CD4-positive, alpha-beta T cell treated with Interleukin-17A for 4 hours (primary cell): ENCODE measurements at places on chromosomes 16 and 17.

DNA sequence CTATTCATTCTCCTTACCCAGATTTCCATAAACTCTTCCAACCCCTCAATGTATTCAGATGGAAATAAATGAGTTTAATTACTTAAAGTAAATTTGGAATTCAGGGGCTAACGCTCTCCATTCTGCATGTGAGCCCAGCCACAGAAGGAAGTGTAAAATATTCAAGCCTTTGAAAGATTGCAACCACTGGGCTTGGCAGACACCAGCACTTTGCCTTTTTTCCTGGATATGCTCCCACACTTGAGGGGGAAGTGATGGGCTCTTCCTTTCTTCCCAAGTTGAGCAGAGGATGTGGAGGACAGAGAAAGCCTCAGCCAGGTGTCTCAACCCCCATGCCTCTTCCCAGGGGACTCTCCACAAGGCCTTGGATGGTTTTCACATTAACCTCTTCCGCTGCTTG lies 825.1 kb upstream of the EEF2KMT start:
- DNase-seq, result no peak

DNA sequence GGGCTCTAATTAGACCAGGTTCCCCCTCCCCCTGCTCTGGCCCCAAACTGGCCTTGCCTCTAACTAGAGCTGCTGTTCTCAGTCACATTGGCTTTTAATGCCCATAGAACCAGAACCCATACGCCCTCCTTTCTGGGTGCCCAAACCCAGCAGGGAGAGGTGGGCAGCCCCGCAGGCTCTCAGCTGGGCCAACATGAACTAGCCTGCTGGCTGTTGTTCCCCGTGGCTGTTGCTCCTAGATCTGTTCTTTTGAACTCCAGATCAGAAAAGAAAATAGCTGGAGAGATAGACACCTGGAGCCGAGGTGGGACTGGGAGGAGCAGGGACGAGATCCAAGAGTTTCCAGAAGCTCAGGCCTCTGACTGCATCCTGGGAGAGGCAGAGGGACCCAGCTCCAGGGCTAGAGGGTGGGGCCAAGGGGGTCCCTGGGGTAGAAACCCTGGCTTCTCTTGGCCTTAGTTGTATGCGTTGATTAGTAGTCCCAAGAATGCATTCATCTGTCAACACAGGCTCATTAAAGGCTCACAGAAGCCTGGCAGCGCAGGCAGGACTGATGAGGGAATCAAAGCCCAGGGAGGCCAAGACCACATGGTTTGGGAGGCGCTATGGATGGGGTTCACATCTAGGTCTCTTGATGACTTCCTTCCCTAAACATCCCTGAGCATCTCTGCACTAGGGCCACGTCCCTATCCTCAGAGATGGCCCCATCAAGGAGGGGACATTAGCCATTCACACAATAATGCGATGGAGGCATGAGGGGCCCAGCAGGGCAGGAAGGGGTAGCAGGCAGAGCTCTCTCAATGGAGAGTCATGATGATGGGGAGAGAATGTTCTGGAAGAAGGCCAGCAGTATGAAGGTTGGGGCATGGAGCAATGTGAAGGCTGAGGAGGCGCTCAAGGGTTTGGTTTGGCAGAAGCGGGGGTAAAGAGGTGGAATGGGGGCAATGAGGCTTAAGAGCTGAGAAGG lies 1.3 kb upstream of the CPSF4L start:
- DNase-seq, result no peak

- no peak for DNase-seq
Observed at GRCh38 chr17:4232168-4232813, 31.5 kb downstream of the ANKFY1 start.

DNA sequence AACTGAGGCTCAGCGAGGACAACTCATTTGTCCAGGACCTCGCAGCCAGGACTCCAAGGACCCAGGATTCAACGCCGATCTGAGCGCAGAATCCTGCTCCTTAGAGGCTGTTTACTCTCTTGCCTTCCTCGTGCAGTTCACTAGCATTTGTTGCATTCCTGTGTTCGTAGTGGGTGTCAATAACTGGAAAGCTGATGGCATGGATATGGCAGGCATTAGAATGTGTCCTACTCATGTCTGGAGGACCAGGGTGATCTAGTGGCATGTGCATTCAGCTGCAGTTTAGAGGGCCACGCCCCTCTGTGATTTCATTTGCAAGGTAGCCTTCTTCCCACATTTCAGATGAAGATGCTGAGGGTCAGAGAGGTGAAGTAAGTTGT lies 510 bp downstream of the CRISPLD2 start:
- no peak for DNase-seq

DNA sequence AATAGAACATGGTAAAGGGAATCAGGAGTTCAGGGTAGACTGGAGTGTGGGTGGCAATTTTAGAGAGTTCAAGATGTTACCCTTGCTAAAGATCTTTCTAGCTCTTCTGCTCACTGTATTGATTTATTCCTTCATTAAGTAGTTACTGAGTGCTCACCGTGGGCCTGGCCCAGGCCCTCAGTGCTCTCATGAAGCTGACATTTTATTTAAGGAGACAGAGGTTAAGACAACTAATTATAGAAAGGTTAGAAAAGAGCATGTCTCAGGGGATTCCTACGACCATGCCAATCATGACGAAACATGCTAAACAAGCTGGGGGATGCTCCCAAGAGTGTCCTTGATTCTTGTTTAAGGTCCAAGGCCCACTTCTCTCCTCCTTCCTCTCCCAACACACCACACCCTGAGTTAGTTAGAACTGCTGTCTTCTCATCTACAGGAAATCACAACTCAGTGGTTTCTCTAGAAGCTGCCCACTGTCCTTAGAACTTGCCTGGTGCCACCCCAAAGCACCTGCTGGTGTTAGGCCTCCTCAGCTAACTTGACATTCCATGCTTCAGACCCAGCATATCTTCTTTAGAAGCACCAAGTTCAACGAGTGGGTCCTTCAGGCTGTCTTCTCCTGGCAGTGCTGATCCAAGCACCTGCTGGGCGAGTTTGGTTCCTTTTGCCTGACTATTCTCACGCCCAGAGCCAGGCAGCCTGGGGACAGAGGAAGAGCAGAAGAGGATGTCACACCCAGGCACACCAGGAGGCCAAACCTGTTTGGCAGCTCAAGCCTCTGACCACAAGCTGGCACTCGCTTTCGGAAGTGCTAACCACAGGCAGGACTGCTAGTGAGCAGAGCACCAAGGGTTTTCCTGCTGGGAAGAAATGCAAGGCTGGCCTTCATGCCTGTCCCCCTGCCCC lies 79.0 kb downstream of the GAS7 start:
- DNase-seq, result no peak

DNA sequence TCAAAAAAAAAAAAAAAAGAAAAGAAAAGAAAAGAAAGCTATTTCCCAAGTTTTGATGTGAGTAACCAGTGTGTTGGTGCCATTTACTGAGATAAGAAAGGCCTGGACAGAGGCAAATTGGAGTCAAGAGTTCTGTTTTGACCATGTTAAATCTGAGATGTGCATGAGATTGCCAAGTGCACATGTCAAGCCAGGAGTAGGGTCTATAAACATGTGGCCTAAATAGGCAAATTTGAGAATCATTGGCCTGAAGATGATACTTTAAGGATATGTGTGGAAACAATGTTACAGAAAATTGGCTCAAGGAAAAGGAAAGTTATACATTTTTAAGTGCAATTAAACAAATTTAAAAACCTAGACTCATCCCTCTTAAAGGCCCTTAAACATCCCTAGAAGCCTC lies 15.3 kb upstream of the SMG1 start:
- no peak for DNase-seq

DNA sequence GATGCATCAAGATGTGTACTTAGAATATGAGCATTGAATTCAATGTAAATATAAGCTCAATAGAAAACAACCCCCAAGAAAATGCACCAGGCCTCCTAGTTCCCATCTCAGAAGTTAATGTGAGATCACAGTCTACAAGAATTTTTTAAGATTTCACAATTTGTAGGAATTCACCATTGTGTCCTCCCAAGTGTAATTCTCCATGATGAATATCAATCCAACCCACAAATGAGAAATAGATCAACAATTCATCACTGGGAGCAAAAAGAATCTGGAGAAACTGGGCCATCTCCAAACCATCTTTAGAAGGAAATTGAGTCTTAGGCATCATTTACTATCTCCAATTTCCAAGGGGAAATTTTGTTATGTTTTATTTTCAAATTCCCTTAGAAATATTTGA lies 310.5 kb upstream of the GOT2 start:
- DNase-seq, result no peak

DNA sequence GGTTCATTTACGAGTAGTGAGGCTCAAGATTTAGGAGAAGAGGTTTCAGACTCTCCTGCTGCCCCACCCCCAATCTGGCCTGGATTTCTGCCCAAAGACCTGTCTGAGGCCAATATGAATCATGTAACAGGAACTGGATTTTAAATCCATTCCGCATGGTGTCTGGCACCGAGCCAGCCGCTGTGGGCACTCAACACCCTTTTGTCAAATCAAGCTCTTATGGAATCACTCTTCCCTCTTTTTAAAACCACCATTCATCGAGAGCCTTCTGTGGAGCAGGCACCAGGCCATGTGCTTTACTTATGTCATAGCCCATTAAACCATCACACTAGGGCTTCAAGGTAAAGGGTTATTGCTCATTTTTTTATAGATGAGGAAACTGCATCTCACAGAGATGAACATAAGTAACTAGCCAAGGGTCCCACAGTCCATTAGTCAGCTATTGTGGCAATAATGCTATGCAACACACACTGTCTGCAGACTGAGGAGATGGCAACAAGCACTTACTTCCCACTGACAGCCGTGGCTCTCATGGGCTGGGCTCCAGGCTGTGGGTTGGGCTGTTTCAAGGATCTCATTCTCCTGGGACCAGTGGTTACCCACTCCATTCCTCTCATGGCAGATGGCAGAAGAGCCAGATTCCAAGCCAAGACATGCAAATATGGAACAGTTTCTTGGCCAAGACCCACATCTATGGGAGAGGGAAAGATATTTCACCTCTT lies 93.6 kb downstream of the WSCD1 start:
- DNase-seq, result no peak

DNA sequence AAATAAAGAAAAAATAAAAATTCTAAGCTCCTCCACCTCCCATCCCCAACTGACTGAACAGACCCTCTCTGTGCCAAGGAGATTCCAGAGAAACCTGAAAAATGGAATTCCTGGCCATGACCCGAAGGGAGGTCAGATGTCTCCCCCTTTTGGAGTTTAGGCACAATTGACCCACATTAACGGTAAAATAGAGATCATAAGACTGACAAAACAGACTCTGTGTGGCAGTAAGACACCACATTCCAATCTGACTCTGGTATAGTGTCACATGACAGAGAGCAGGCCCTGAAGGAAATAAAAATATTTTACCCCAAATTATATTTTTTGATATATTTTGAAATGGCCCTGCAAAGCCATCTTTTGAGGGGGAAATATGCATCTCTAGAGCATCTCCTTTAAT lies 115.1 kb upstream of the ZKSCAN2 start:
- DNase-seq, result no peak

DNA sequence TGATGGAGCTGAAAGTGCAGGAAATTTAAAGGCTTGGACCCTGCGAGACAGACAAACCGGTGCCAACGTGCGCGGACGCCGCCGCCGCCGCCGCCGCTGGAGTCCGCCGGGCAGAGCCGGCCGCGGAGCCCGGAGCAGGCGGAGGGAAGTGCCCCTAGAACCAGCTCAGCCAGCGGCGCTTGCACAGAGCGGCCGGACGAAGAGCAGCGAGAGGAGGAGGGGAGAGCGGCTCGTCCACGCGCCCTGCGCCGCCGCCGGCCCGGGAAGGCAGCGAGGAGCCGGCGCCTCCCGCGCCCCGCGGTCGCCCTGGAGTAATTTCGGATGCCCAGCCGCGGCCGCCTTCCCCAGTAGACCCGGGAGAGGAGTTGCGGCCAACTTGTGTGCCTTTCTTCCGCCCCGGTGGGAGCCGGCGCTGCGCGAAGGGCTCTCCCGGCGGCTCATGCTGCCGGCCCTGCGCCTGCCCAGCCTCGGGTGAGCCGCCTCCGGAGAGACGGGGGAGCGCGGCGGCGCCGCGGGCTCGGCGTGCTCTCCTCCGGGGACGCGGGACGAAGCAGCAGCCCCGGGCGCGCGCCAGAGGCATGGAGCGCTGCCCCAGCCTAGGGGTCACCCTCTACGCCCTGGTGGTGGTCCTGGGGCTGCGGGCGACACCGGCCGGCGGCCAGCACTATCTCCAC lies at the start of gene NOG:
TSS of gene NOG (plus strand) at position 54 of the 674 bp plus-strand sequence. CDS start at position 579, 525 bp downstream.
- peak; percentile 58 for DNase-seq

- DNase-seq, result no peak
Observed at GRCh38 chr16:87067836-87068761, 249.1 kb downstream of the C16orf95 start.

- DNase-seq, result no peak
Observed at GRCh38 chr17:70535986-70536385, 366.7 kb downstream of the KCNJ2 start.

GRCh38 chr17:80395402-80396151 lies 19.4 kb upstream of the ENDOV start:
- no peak for DNase-seq
